Activated CD4-positive, alpha-beta T cell treated with anti-CD3 and anti-CD28 coated beads, Interleukin-2, amount 10 ng/mL, durations not matched to agents 24 days and 14 days (primary cell): ENCODE measurements at places on chromosomes 4 and X. TPM values are rescaled to one million over a fixed set of nuclear protein-coding genes. Genes with fewer than 3 reads are reported as not detected.
A peak's percentile ranks its signal among the peaks of the same experiment; 100 is the strongest.

The TMEM164 gene
- total RNA-seq = 14.9 and 18.3 TPM in 2 replicates

The SHISA3 gene
- total RNA-seq = 0.09 and 0.23 TPM in 2 replicates

The FGF2 gene
- total RNA-seq = 13.3 and 13.8 TPM in 2 replicates

The KIT gene
- 0.12 and 0.36 TPM in 2 replicates for total RNA-seq

- H3K4me3 ChIP-seq = no peak overlapping the region
- H3K27me3 ChIP-seq = no peaks in the 10 kb centered on the region
- H3K4me1 ChIP-seq = peaks cover 5% of the 10 kb centered on the region
- no peak overlapping the region for H3K27ac ChIP-seq
These were observed 69.5 kb downstream of the IL15 start for GRCh38 chr4:141705747-141706377.

DNA sequence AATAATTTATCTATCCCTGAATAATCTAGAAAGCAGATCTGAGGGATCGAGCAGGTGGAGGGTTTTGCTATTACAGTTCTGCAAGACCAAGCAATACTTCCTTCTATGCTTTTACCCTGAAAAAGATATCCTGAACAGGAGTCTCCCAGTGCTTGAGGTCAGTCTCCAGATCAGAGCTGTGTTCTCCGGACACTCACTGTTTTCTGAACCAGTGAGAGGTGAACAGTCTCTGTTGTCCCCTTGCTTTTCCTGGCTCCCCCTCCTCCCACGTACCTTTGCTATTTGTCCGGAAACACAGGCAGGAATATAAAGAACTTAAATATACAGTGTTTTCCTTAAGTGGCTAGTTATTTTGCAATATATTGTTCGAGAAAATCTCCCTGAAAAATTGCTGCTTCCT, 116.6 kb downstream of the ATXN3L start:
- no peak for DNase-seq
- no peaks in the 10 kb centered on the region for H3K36me3 ChIP-seq
- H3K27me3 ChIP-seq = no peaks in the 10 kb centered on the region
- H3K4me1 ChIP-seq = peaks cover 2% of the 10 kb centered on the region
- no peak overlapping the region for H3K27ac ChIP-seq
- H3K4me3 ChIP-seq = no peak overlapping the region

The ATP8A1 gene
- total RNA-seq = 21.8 and 24.3 TPM in 2 replicates

DNA sequence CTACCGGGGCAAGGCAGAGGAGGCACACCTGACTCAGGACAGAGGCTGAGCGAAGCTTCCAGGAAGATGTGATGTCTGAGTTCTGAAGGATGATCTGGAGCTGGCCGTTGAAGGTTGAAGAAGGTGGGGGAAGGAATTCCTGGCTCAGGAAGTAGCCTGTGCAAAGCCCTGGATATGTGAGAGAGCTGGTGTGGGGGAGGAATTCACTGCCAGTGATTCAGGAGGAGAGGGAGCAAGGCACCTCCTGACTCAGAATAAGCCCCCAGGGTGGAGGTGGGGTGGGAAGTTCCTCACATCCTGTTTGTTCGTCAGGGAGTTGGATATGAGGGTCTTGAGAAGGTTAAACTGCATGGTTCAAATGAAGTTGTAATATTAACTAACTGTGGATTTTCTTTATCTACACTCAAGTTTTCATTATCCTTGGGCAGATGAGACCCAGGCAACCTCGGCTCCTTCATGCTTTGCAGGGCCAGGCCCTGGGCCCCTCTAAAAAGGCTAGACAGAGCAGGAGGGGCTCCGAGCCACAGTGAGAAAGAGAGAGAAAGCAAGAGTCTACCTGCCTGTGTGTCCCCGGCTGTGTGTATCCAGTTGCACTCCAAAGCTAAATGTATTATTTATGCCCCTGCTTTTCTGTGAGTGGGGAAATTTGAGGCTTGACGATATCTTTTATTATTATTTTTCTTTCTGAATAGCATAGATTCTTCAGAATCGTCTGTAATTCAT, 7.1 kb downstream of the NHSL2 start:
- DNase-seq = no peak
- no peaks in the 10 kb centered on the region for H3K4me1 ChIP-seq
- no peak overlapping the region for H3K27ac ChIP-seq
- no peaks in the 10 kb centered on the region for H3K36me3 ChIP-seq
- H3K4me3 ChIP-seq = no peak overlapping the region

- no peaks in the 10 kb centered on the region for H3K27me3 ChIP-seq
- peaks cover 36% of the 10 kb centered on the region for H3K4me1 ChIP-seq
- no peak overlapping the region for H3K4me3 ChIP-seq
These were observed 8.8 kb upstream of the FAM9C start for GRCh38 chrX:13053171-13053570.

DNA sequence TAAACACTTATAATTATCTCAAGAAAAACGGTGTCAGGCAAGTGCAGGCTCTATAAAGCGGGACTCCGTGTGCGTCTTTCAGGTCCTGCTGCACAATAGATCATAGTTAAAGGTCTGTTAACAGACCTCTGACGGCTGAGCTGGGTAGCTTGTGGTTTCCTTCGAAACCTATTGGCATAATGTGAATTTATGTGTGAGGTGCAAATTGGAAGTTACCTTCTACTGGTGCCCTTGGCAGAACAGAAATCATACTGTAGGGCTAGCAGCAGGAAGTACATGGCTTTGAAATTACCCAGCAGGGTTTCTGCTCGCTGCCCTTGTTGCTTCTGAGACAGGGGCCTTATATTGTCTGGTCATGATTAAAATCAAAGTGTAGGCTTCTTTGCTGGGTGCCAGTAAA, 216.4 kb upstream of the HAND2 start:
- DNase-seq = no peak
- no peak overlapping the region for H3K4me3 ChIP-seq
- H3K36me3 ChIP-seq = no peaks in the 10 kb centered on the region

- H3K4me1 ChIP-seq = no peaks in the 10 kb centered on the region
- DNase-seq = no peak
- no peaks in the 10 kb centered on the region for H3K27me3 ChIP-seq
- H3K4me3 ChIP-seq = no peak overlapping the region
These were observed 125.8 kb upstream of the SLC7A11 start for GRCh38 chr4:138367942-138368341.

DNA sequence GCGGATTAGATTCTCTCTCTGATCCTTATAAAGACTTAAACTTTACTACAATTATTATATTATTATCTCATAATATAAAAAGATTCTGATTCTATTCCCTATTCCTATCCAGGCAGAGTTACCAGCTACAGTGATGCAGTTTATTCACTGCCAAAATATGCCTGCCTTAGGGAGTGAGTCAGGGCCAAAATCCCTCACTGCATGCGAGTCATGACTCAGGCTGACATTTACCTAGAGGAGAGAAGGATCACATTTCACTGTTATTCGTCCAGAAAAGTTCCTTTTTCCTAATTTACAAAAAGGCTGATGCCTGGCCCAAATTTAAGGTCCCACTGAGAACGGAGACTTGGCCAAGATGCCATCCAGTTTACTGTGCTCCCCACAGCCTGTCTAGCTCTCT, 168.5 kb upstream of the LDB2 start:
- no peaks in the 10 kb centered on the region for H3K36me3 ChIP-seq
- DNase-seq = no peak
- no peaks in the 10 kb centered on the region for H3K27me3 ChIP-seq
- no peak overlapping the region for H3K4me3 ChIP-seq

- H3K36me3 ChIP-seq = peaks cover 3% of the 10 kb centered on the region
- peak overlapping the region; percentile 86 for H3K27ac ChIP-seq
- H3K27me3 ChIP-seq = no peaks in the 10 kb centered on the region
- peaks cover 12% of the 10 kb centered on the region for H3K4me1 ChIP-seq
- peak; percentile 55 for DNase-seq
These were observed 265.9 kb downstream of the ZNF674 start for GRCh38 chrX:46279214-46279924.

DNA sequence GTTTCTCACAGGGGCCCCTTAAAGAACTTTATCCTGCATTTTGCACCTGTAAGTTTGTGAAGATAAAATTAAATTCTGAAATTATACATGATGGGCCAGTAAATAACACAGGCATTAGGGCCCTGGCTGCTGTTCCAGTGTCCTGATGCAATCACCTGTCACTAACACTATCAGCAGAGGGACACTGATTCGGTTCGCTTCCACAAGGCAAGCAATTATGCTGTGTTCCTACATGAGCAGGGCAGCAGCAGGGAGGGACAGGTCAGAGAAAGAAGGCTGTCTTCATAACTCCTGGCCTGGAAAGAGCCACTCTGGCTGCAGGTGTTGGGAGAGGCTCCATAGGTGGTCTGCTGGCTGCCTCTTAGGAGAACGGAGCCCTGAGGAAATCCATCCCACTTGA, 487.3 kb downstream of the MID1IP1 start:
- H3K27ac ChIP-seq = peak overlapping the region; percentile 78
- no peak for DNase-seq
- H3K4me1 ChIP-seq = peaks cover 15% of the 10 kb centered on the region
- H3K4me3 ChIP-seq = no peak overlapping the region
- H3K36me3 ChIP-seq = peaks cover 24% of the 10 kb centered on the region
- no peaks in the 10 kb centered on the region for H3K27me3 ChIP-seq

- peaks cover 26% of the 10 kb centered on the region for H3K27me3 ChIP-seq
- no peaks in the 10 kb centered on the region for H3K36me3 ChIP-seq
- no peak overlapping the region for H3K4me3 ChIP-seq
- DNase-seq = no peak
These were observed 21.4 kb upstream of the CLGN start for GRCh38 chr4:140448830-140449229.

DNA sequence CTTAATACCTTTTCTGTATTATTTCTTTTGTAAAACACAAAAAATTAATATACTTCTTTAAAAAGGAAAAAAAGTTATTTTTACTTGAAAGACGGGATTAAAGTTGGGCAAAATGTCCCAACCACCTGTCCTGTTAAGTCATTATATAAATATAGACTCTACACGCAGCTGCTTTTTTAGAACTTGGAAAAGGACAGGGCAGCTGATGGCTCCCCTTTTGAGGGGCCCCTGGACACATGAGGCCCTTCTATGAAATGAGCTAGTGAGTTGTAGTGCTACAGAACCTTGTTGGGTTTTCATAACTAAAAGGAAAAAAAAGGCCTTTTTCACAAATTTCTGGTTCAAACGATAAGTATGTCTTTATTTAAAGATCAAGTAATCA, 600 bp upstream of the BEX2 start:
- H3K4me3 ChIP-seq = no peak overlapping the region
- no peaks in the 10 kb centered on the region for H3K4me1 ChIP-seq
- no peak overlapping the region for H3K27ac ChIP-seq
- no peaks in the 10 kb centered on the region for H3K36me3 ChIP-seq
- peaks cover 2% of the 10 kb centered on the region for H3K27me3 ChIP-seq

DNA sequence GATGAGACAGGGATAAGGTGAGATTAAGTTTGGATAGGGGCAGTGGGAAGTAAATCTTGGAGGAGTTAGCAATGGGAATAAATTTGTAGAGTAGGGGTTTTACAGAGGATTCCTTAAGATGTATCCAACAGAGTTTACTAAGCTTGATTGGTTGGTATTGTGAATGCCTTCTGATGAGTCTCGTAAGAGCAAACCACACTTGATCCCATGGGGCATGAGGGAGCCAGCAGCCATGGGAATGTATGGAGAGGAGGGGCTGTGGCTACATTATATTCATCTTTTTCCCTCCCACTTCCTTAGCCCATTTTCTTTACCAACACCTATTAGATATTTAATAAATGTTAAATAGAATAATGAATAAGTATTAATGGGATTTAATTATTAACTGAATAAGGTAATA, 126.6 kb upstream of the NDST3 start:
- no peak overlapping the region for H3K4me3 ChIP-seq
- no peaks in the 10 kb centered on the region for H3K4me1 ChIP-seq
- no peak overlapping the region for H3K27ac ChIP-seq
- no peaks in the 10 kb centered on the region for H3K36me3 ChIP-seq
- no peaks in the 10 kb centered on the region for H3K27me3 ChIP-seq

- no peak for DNase-seq
- peaks cover 7% of the 10 kb centered on the region for H3K4me1 ChIP-seq
These were observed 168.6 kb downstream of the MAML3 start for GRCh38 chr4:139985401-139985800.

- H3K4me3 ChIP-seq = no peak overlapping the region
- H3K27ac ChIP-seq = no peak overlapping the region
- no peaks in the 10 kb centered on the region for H3K36me3 ChIP-seq
- H3K4me1 ChIP-seq = peaks cover 6% of the 10 kb centered on the region
These were observed 143.0 kb downstream of the RASL11B start for GRCh38 chr4:53005149-53005546.

The DMP1 gene
- not detected in 2 replicates for total RNA-seq

The TSPAN7 gene
- total RNA-seq = 0.19 TPM in 1 of 2 replicates, not detected in the other

The CT45A2 gene
- not detected in 2 replicates for total RNA-seq

- no peaks in the 10 kb centered on the region for H3K27me3 ChIP-seq
- no peak overlapping the region for H3K4me3 ChIP-seq
- no peak overlapping the region for H3K27ac ChIP-seq
- H3K36me3 ChIP-seq = no peaks in the 10 kb centered on the region
- H3K4me1 ChIP-seq = no peaks in the 10 kb centered on the region
These were observed 10.9 kb upstream of the SYTL5 start for GRCh38 chrX:37995428-37995827.

The MAGEC2 gene
- not detected in 2 replicates for total RNA-seq

The NPY5R gene
- total RNA-seq = not detected in 2 replicates

- no peaks in the 10 kb centered on the region for H3K36me3 ChIP-seq
These were observed 75.7 kb downstream of the FAM47C start for GRCh38 chrX:37083880-37084279.

GRCh38 chr4:65893957-65894755, 223.9 kb upstream of the EPHA5 start:
- no peaks in the 10 kb centered on the region for H3K27me3 ChIP-seq
- H3K27ac ChIP-seq = no peak overlapping the region
- no peak overlapping the region for H3K4me3 ChIP-seq
- no peak for DNase-seq
- no peaks in the 10 kb centered on the region for H3K36me3 ChIP-seq
- no peaks in the 10 kb centered on the region for H3K4me1 ChIP-seq

DNA sequence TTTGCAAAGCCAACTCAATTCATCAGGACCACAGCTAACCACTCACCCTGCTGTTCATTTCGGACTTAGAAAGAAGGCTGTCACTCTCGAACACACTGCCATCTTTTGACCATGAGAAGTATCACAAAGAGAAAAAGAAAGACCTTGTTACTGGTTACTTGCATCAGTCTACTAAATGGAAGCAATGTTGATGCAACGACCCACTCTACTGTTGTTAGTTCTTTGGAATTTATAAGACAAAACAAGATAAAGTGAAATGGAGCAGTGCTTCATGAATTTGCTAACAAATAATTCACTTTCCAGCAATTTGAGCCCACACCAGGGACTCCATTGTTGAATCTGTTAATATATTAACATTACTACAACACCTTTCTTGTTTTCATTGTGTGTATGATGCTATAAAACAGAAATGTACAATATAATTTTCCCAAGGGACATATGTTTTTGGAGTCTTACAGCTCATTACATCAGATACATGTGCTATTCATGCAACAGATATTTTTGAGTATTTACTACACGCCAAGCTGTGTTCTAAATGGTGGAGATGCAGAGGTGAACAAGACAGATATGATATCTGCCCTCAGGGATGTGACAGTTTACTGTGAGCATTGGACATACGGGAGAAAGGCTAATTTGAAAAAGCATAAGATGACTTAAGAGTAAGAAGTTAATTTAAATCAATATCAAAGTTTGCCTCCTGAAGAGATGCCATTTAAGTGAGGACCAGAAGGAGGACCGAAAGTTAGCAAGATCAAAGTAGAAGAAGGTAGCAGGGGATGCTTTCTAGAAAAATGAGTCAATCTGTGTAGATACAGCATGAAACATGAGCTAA, 87.2 kb downstream of the AREG start:
- H3K27me3 ChIP-seq = peaks cover 4% of the 10 kb centered on the region
- H3K4me3 ChIP-seq = no peak overlapping the region
- no peaks in the 10 kb centered on the region for H3K36me3 ChIP-seq
- DNase-seq = peak; percentile 62
- H3K4me1 ChIP-seq = no peaks in the 10 kb centered on the region
